Activated T-helper 1 cell treated with anti-CD3 and anti-CD28 coated beads, Interleukin-2, amount 50 U/mL, for 16 hours (primary cell): ENCODE measurements at places on chromosomes 4 and X.

DNA sequence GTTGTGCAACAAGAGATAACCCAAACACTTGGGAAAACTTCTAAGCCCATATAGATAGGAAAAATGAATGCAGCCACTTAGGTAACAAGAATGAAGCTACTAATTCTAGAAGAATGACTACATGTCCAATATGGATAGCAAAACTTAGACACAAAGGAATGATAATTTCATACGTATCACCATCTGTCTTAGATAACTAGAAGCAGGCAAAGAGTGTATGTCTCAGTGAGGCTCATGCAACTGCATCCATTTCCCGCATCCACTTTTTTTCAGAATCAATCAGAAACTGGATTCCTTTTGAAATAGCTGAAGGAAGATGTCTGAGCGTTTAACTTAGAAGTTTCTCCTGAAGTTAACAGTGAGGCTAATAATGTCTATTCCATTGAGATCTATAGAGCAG is 408.7 kb upstream of the PITX2 start:
- no peak for DNase-seq

DNA sequence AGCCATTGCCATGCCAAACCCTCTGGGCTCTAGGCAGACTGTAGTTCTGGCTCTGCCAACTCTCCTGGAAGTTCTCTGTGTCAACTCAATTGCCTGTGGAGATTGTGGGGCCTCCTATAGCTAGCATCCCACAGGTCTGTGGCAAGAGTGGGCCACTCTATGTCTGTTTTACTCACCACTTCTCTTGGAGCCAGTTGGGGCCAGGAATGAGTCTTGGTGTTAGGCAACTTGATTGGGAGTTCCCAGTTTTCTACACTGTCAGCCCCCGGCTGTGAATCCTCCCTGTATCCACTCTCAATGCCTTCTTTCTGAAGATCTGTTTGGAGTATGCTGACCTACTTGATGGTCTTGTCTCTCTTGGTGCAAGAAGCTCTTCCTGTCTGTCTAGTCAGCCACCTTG is 48.2 kb upstream of the EPGN start:
- no peak for DNase-seq

- no peak for DNase-seq
These were observed 131.3 kb downstream of the FHDC1 start for GRCh38 chr4:153067376-153067775.

- DNase-seq, result no peak
These were observed 136.4 kb upstream of the GUCY1A1 start for GRCh38 chr4:155530290-155530689.

- no peak for DNase-seq
These were observed 25.8 kb downstream of the OTUD6A start for GRCh38 chrX:70087857-70088630.

DNA sequence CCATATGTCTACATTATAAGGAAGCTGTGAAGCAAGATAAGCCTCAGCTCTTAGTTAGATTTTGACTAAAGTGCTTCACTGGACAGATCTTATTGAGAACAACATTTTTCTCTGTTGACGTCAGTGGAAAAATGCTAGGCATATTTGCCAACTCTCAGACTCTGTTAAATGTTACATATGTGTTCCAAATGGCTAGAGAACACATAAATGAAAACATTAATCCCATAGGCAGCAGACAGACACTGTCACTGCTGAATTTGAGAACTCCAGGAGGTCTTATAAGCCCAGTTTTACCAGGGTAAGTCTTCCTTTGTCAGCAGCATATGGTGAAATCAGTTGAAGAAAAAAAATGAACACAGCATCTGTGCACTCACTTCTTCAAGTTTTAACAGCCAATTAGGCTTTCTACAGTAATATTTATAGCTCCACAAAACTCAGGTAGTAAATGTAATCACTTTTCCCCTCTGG is 186.9 kb downstream of the CAMK2D start:
- DNase-seq, result no peak

- no peak for DNase-seq
These were observed 667.4 kb upstream of the NDST4 start for GRCh38 chr4:115780835-115781234.

GRCh38 chrX:10420134-10420533 is 200.3 kb downstream of the MID1 start:
- no peak for DNase-seq

GRCh38 chrX:120334151-120334550 is 22.9 kb upstream of the TMEM255A start:
- no peak for DNase-seq

- DNase-seq, result no peak
These were observed 38.1 kb downstream of the EIF4E start for GRCh38 chr4:98890702-98891455.

- DNase-seq, result no peak
These were observed 320.1 kb upstream of the NDST4 start for GRCh38 chr4:115433491-115433890.

DNA sequence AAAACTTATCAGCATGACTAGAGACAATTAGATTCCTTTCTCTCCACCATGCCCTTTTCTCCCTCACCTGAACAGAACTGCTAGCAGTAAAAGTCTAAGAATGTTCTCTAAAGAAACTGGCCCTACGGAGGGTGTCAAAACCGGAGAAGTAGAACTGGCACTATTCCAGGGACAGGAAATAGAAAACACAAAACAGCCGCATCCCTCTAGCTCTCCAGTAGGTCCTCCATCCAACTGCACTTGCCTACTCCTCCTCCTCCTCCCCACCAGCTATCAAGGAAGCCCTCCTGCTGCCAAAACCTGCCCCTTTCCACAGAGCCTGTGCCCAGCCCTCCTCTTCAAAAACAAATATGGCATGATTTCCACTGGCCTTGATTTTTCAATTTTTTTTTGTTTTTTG is 28.4 kb downstream of the FUNDC1 start:
- no peak for DNase-seq

GRCh38 chr4:54228961-54229501 is at the start of gene PDGFRA:
TSS of gene PDGFRA (plus strand) at chr4:54229293. CDS start at chr4:54258769, 29,476 bp downstream.
- no peak for DNase-seq

DNA sequence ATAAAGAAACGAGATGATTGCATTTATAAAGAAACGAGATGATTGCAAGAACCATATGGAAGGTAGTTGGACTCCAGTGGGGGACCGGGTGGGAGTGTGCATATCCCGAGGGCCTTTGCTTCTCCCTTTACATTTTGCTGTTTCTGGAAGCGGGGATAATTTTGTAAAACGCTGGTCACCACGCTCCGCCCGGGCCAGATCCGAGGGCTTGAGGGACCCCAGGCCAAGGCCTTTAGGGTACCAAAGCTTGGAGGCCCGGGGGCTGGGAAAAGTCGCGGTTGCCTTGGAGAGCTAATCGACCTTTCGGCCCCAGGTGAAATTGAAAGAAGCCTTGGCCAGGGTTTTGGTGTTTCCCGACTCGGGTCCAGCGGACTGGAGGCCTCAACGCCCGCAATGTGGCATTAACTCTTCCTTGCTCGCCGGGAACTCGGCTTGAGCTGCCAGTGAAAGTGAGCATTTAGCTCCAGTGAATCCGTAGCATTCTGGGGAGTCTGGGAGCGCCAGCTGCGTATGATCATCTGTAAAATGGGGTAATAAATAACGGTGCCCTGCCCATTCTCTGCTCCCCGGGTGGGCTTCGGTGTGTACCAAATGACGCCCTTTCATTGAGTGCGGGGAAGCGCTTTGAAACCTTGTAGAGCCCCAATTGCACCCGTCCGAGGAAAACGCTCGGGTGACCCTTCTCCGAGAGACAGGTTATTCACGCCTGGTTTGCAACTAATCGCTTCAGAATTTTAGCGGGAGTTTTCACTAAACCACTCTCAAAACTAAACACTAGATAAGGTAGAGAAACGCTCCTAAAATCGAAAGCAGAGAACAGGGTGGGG is 4.5 kb downstream of the NKX3-2 start:
- no peak for DNase-seq

DNA sequence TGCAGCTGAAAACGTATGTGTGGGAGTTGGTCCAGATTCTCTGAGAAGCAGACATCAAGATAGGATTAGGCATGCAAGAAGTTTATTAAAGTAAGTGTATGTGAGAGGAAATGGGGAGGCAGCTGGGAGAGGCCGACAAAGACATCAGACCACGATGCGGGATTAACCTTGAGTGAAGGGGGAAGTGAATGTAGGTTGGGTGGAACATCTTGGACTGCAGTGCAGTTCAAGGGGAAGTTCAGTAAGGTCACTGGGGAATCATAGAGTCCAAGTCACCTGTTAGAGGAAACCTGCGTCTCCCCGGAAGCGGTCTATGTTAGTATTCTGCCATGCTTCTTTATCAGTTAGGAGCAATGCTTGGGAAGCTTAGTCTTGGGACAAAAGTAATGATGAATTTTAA is 22.0 kb downstream of the CXCL8 start:
- no peak for DNase-seq

DNA sequence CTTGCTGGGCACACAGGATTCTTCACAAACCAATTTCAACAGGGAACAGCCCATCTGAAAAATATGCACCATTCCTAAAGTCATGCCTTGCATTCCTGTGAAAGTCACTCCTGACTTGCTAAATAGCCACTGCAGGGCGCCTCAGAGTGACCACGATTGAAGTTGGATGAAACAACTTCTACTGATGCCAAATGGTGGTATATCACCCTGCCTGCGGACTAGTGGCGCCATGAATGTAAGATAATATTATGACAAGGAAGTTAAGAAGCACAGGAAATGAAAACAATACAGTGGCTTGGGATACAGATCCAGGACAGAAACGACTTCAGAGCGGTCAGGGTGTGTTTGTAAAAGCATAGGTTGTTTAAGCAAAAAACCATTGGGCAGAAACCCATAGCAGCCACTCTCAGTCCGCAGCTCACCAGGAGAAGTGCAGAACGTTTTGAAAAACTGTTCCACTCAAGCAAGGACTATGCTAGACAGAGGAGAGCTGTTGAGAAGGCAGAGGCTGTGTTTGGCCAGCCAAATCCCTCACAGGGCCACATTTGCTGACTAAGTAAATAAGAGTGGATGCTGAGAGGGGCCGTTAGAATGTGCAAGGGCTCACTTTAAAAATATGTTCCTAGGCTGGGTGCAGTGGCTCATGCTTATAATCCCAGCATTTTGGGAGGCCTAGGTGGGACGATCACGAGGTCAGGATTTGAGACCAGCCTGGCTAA is 250.4 kb downstream of the PTTG2 start:
- no peak for DNase-seq

GRCh38 chr4:151689211-151689991 is 71.4 kb downstream of the GATB start:
- DNase-seq, result no peak

- DNase-seq, result no peak
These were observed 156.6 kb downstream of the GATB start for GRCh38 chr4:151604238-151604637.

DNA sequence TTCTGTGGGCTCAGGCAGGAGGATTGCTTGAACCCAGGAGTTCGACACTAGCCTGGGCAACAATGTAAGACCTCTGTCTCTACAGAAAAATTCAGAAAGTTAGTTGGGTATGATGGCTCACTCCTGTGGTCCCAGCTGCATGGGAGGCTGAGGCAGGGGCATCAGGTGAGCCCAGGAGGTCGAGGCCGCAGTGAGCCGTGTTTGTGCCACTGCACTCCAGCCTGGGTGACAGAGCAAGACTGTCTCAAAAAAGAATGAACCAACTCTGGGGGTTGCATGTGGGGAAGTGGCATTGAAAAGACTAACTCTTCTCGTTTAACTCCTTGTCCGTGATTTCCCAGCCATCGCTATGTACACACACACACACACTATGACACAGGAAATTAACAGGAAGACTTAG is 26.9 kb downstream of the ENOPH1 start:
- no peak for DNase-seq

DNA sequence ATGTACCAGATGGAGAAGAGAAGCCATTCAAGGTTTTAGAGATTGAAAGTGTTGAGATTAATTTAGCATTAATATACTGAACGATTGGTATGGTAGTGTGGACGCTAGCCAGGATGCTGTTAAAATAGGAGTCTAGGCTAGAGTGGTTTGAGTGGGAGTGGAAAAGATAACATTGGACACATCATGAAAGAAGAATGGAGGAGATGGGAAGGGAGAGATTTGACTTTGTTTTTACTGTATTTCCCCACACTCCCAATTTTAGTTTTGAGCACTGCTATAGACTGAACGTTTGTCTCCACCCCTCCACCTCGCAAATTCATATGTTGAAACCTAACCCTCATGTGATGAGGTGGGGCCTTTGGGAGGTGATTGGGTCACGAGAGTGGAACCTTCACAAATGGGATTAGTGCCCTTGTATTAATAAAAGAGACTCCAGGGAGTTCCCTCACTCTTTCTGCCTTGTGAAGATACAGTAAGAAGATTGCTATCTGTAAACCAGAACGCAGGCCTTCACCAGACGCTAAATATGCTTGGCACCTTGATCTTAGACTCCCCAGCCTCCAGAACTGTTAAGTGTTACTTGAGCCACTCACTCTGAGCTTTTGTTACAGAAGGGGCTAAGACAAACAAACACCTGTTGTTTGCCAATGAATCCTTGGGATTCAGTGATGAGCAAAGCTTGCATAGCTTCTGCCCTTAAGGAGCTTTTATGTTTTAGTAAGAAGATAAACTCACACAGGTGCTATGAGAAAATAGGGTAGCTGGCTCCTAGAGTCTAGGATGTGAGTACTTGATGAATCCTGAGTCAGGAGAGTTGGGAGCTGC is 25.8 kb downstream of the USP9X start:
- no peak for DNase-seq

DNA sequence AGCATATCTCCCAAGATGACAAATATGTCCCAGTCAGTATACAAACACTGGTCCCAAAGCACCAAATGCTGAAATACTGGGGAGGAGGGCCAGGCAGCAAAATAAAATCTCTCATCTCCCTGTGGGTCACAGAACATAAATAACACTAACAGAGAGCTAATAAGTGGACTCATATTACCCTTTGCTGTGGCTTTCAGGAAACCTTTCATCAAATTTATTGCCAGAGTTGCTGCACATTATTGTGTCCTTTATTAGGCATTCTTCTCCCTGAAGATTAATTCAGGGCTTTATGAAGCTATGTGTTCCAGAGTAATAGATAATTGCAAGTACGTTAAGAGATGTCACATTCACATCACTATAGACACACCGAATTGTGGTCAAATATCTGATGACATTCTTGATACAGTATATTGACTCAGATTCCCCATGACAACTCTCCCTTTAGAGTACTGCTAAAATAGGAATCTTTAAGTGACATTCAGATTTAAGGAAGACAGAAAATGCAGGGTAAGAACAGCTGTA is 124.1 kb upstream of the PRR32 start:
- no peak for DNase-seq

DNA sequence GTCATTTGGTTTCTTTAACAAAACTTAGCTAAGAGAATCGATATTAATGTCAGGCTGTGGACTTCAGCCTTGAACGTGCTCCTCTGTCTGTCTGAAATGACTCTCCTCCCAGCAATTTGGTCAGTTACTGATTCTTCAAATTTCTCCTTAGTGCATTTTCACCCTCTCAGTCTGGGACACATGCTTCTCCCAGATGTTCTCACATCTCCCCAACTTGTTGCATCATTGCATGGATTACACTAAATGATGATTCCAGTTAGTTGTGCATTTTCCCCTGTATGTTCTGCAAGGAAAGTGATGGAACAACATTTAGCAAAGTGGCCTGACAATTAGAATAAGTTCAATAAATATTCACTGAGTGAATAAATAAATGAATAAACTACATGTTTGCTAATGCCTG is 94.4 kb downstream of the NLGN4X start:
- no peak for DNase-seq
